ENCODE measurements at places on chromosomes 3 and 15. TPM values are rescaled to one million over a fixed set of nuclear protein-coding genes. Genes with fewer than 3 reads are reported as not detected.

GRCh38 chr3:140378571-140379340, 299.1 kb upstream of the TRIM42 start:
- DNase-seq, result no peak

DNA sequence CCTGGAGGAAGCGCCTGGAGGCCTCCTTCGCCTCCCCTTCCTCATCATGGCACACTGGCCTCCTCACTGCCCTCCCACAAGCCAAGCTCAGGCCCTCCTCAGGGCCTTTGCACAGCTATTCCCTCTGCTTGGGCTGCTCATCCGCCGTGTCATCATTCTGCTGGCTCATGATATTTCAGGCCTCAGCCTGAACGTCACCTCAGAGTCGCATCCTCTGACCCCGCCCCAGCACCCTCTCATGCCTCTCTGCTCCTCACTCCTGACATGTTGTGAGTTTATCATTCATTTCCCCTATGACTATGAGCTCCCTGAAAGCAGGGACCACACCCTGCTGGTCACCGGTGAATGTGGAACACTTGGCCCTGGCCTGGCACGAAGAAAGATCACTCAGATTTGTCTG, 20.7 kb upstream of the POC1A start:
- DNase-seq, result no peak

DNA sequence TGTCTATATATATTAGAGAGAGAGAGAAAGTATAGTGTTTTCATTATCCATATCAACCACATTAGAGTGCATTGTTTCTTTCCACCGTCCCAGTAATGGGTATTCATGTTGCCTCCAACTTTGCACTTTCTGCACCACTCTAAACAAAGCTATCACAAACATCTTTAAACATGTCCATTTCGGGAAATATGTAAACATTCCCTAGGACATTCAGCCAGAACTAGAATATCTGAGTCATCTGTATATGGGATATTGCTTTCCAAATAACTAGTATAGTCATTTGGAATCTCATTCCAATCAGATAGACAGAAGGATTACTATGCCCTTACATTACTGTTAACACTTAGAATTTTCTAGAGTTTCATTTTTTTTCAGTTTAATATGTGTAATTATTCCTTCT, 914.9 kb upstream of the EPHA6 start:
- no peak for DNase-seq

GRCh38 chr3:175495331-175495730, 636.2 kb downstream of the NAALADL2 start:
- DNase-seq, result no peak

DNA sequence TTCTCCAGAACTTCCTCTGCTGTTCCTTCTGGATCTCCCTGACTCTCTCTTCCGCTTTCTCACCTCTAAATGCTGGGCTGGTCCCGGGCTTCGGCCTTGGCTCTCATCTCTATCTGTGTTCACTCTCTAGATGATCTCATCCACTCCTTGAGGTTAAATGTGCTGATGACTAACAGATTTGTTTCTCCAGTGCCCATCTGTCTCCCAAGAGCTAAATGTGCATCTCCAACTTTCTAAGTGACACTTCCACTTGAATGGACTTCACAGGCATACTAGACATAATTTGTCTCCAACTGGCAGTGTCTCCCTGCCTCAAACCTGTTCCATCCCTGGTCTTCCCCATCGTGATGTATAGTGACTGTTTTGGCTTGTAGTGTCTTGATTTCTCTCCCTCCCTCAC, 95.3 kb downstream of the ITPR1 start:
- DNase-seq, result no peak

- no peak for DNase-seq
These were observed 56.0 kb downstream of the CD200 start for GRCh38 chr3:112388972-112389371.

DNA sequence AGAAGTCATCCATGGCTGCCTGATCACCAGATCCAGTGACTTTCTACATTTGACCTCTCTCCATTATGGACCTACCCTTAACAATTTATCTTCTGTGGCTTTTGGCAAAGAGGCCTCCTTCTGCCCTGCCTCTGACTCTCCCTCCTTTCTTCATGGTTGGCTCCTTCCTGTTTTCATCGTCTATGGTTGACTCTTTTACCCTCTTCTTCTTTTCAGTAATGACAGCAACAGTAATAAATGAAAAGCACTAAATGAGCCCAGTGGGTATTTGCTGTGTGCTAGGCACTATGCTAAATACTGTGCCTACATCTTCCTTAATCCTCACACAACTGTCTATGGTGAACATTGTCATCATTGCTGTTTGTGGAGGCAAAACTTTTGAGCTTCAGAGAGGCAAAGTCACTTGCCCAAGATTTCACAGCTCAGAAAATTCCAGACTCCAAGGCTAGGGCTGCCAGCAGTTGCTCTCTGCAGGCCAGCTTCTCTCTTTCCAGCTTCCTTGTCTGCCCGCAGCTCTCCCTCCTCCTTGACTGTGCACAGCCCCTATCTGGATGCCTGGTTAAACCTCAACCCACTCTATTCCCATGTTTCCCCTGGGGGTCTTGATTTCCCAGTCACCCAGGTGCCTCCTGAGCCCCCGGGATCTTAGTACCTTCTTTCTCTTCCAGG, 24.6 kb downstream of the ITPR1 start:
- DNase-seq, result no peak

DNA sequence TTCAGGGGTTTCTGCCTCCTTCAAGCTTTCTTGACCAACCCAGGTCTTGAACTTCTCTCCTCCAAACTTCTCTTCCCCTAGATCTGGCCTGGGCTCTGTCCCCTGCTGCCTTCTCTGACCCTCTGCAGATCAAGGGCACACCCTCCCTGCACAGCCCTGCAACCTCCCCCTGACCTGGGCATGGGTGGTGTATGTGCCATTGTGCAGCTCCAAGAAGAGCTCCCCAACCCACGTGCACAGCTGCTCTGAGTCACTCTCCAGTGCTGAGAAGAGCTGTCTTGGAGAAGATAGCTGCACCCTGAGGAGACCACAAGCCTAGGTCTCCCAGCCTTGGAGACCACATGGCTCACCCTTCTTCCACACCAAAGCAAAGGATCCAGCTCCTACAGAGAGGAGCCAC, 8.0 kb downstream of the MAN2C1 start:
- no peak for DNase-seq

- peak; percentile 14 for DNase-seq
These were observed 46.8 kb downstream of the ALDH1L1 start for GRCh38 chr3:126133606-126134005.

DNA sequence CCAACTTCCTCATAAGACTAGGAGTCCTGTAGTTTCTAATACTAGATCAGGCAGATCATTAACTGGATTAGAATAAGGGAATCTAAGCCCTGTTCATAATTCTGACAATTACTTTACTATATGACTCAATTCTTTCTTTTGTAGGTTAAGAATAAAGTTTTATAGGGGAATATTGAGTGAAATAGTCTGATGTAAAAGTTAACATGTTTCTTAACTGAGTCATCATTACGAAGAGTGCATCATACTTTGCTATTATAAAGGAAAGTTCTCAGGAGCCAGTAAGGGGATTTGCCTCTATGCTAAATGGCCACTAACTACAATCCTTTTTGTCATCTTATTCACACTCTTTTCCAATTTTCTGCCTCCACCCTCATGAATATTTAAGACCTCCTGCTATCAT, 63.1 kb downstream of the POLQ start:
- DNase-seq, result no peak

DNA sequence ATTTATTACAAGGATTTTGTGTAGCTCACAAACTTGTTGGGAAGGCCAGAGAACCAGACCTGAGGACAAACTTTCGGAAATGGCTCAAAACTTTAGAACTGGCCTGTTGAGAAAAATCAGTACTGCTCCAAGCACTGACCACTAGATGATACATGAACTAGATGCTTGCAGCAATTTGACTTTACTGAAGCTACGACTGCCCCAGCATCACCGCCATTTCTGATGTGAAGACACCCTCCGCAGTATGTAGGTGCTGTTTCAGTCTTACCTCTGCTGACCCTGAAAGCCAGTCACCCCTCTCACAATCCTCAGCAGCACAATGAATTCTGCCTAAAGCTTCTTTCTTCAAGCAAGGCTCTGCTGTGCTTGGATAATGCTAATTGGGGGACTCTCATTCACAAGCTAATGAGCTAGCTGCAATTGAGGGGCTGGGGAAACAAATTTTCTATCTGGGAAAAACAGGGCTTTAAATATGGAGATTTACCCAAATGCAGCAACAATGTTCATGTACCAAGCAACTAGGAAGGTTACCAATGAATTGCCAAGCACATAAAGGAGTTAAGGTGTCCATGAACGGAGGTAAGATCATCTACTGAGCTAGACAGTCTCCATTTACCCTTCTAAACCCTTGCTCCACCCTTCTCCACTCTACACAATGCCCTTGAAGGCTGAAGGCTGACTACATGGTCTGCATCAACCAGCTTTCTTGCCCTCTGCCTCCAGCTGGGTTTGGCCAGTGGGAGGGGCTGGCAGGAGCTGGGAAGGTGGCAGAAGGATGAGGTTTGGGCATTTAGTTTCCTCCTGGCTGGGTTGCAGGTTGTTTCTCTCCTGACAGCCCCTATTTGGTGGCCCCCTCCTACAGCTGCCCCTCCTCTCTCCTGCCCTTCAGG, 53.2 kb upstream of the FSTL1 start:
- no peak for DNase-seq

- DNase-seq, result no peak
These were observed 18.9 kb upstream of the TIGIT start for GRCh38 chr3:114274929-114275328.

GRCh38 chr15:29352402-29352801, 82.8 kb upstream of the NSMCE3 start:
- no peak for DNase-seq

DNA sequence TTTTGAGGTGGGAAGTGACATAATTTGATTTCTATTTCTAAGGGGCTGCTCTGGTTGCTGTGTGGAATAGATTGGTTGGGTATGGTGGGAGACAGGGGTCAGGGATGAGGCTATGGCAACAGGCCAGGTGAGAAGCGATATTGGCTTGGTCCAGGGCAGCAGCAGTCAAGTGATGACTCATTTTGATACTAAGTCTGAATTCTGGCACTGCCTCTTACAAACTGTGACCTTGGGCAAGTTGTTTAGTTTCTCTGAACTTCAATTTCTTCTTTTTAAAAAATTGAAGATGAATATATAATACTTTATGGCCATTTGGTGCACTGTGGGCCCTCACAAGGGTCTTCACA, 40.4 kb upstream of the CLSTN2 start:
- no peak for DNase-seq

- no peak for DNase-seq
These were observed 3.3 kb downstream of the STRA6 start for GRCh38 chr15:74199297-74199652.

GRCh38 chr3:111737706-111738086, 121.4 kb upstream of the PHLDB2 start:
- no peak for DNase-seq

GRCh38 chr15:75431270-75431669, 20.2 kb downstream of the SIN3A start:
- no peak for DNase-seq

- no peak for DNase-seq
These were observed 6.9 kb upstream of the RPL35A start for GRCh38 chr3:197942956-197943556.

DNA sequence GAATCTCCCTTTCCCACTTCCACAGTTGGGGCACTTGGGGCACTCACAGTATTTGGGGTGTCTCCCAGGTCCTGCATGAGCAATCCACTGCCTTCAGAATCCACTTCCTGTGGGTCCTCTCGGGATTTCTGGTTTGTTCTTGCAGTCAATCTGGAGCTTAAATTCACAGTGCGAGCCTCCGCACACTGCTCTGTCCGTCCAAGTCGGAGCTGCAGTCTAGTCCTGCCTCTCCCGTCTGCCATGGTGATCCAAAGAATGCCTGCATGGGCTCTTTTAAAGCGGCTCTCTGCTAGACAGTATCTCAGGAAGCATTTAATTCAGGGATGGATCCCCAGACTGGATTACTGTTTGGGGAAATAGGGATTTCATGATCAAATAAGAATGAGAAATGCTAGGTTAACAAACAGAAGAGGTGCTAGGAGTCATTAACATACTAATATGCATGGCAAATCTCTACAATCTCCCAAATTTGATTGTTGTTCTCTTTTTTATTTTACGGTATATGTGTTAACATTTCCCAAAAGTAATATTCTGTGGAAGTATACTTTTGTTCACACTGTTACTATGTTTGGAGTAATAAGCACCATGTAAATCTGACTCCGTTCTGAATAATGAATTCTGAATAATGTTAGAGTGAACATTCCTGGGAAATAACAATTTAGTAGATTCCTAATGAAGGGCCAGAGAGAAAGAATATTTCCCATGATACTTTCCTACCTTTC, 142.5 kb downstream of the HCN4 start:
- no peak for DNase-seq

GRCh38 chr3:73739791-73740453, 115.2 kb upstream of the PDZRN3 start:
- DNase-seq, result no peak

- no peak for DNase-seq
These were observed 12.8 kb downstream of the ATRIP start for GRCh38 chr3:48459331-48459730.

DNA sequence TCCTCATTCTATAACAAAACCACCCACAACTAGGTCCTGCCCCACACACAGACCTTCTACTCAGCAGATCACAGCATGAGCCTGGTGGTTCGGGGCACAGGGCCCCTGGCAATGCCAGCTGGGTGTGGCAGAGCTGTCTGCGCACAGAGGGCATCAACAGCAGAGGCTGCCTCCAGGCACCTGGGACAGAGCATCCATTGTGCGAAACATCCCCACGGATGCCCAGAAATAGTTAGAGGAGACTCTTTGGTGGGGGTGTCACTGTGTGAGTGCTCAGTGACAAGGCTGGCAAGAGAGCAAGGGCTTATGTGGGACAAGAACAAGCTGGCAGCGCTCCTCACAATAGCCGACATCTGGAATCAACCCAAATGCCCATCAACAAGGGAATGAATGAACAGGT, 487.4 kb upstream of the PROK2 start:
- no peak for DNase-seq

GRCh38 chr3:58899159-58899952, 150.5 kb downstream of the CFAP20DC start:
- peak; percentile 23 for DNase-seq

- DNase-seq, result no peak
These were observed 891 bp downstream of the AHSG start for GRCh38 chr3:186613637-186614265.

- no peak for DNase-seq
These were observed 35.2 kb downstream of the RNF13 start for GRCh38 chr3:149848238-149848637.

The TRAIP gene
- total RNA-seq, result 19.7 TPM

The HESX1 gene
- 0.42 TPM for total RNA-seq

The SKOR1 gene
- total RNA-seq, result 0.19 TPM

The CDCP1 gene
- total RNA-seq, result 84.5 TPM

The CEP19 gene
- total RNA-seq, result 0.56 TPM

The SPINK8 gene
- total RNA-seq, result not detected

The KCNAB1 gene
- 0.74 TPM for total RNA-seq

The CDHR4 gene
- not detected for total RNA-seq

The HPS3 gene
- total RNA-seq, result 19.5 TPM

The SSUH2 gene
- 4.9 TPM for total RNA-seq

The TMEM212 gene
- not detected for total RNA-seq

The TMEM266 gene
- not detected for total RNA-seq

The ANKUB1 gene
- total RNA-seq, result not detected

Measured in colonic mucosa (tissue), 4 donors.